A172 (cell line): ENCODE measurements at places on chromosomes 12 and 14. TPM values are rescaled to one million over a fixed set of nuclear protein-coding genes. Genes with fewer than 3 reads are reported as not detected.
A peak's percentile ranks its signal among the peaks of the same experiment; 100 is the strongest.

- DNase-seq = peak; percentile 51
These were observed 332.6 kb downstream of the AEBP2 start for GRCh38 chr12:19771858-19772257.

- DNase-seq = no peak
These were observed 64.7 kb downstream of the PPP2R5E start for GRCh38 chr14:63478437-63478852.

GRCh38 chr12:2390133-2390532 lies 337.3 kb downstream of the CACNA1C start:
- no peak for DNase-seq

- DNase-seq = no peak
These were observed 16.1 kb downstream of the PITPNM2 start for GRCh38 chr12:123134826-123135225.

- DNase-seq = no peak
These were observed 1.1 kb downstream of the BTBD6 start for GRCh38 chr14:105249182-105250007.

- no peak for DNase-seq
These were observed 170.0 kb upstream of the RMST start for GRCh38 chr12:97292588-97292987.

The GPRC5A gene
- 30.0 and 53.5 TPM in 2 replicates for total RNA-seq

The RPL10L gene
- total RNA-seq = not detected in 2 replicates

The KCNH5 gene
- total RNA-seq = 0.38 TPM in 1 of 2 replicates, not detected in the other

The AVPR1A gene
- total RNA-seq = 0.07 TPM in 1 of 2 replicates, not detected in the other

The SCN8A gene
- 1.8 and 2.4 TPM in 2 replicates for total RNA-seq

The CAPZA3 gene
- total RNA-seq = not detected in 2 replicates
